Left lung (tissue), 14 donors: ENCODE measurements at places on chromosomes 12 and 14. TPM values are rescaled to one million over a fixed set of nuclear protein-coding genes. Genes with fewer than 3 reads are reported as not detected.

Gene KCNK10
- polyA plus RNA-seq, result 0.21 TPM

Gene SCFD1
- polyA plus RNA-seq, result 93.6 TPM

Gene PTPRB
- polyA plus RNA-seq, result 36.0 TPM

Gene RNF212B
- polyA plus RNA-seq, result 0.80 TPM

Gene STAB2
- 31.7 TPM for polyA plus RNA-seq

Gene MYF5
- not detected for polyA plus RNA-seq

Gene ARL1
- 107 TPM for polyA plus RNA-seq

Gene SERPINA1
- 5.7 TPM for polyA plus RNA-seq

Gene IFNG-AS1
- not detected for polyA plus RNA-seq
